ENCODE measurements at places on chromosomes 2 and 18.

- no peak for DNase-seq
Measured at GRCh38 chr2:1821530-1821929, 77.2 kb upstream of the PXDN start.

DNA sequence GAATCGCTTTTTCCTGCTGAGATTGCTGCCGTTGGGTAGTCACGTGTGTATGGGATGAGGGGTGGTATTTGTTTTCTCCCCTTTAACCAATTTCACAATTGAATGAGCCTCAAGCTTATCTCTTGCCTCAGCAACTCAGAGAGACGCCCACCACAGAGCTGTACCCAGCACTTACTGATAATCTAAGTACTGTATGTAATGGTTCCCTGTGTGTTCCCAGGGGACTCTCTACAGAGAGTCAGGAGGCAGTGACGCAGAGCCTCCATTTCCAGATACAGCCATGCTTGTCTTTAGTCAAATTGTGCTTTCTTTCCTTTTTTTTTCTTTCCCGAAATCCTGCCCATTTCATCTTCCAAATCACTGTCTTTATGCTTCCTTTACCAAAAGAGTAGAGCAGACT lies 1102.1 kb upstream of the KLHL29 start:
- no peak for DNase-seq

DNA sequence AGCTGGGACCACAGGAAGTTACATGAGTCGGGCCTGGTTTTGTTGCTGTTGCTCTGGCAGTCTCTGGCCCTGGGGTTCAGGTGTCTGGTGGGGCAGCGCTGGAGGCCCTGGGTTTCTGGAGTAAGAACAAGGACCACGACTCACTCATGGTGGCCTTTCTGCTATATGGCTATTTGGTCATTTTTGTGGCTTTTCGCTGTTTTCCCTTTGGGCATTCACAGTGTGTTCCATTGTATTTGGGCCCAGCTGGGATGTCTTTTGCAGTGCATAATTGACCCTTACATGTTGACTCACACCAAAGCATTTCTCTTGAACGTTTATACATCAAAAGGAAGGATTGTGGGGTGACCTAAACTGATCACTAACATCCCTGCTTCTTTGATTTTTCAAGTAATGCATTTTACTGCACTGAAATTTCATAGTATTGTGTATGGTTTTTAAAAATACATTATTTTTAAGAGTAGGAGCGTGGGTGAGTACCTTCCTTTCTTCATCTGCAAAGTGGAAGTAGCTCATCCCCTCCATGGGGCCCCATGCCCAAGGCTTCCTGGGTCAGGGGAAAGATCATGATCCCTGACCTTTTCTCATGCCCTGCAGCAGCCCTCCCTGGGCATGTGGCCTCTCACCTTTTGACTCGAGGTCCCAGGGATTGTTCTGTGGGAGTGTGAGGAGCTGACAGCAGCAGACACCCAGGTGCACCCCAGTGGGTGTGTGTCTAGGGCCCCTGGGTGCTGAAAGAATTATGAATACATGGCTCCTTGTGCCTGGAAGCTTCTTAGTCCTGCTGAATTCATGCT lies 225.5 kb downstream of the AGAP1 start:
- no peak for DNase-seq

DNA sequence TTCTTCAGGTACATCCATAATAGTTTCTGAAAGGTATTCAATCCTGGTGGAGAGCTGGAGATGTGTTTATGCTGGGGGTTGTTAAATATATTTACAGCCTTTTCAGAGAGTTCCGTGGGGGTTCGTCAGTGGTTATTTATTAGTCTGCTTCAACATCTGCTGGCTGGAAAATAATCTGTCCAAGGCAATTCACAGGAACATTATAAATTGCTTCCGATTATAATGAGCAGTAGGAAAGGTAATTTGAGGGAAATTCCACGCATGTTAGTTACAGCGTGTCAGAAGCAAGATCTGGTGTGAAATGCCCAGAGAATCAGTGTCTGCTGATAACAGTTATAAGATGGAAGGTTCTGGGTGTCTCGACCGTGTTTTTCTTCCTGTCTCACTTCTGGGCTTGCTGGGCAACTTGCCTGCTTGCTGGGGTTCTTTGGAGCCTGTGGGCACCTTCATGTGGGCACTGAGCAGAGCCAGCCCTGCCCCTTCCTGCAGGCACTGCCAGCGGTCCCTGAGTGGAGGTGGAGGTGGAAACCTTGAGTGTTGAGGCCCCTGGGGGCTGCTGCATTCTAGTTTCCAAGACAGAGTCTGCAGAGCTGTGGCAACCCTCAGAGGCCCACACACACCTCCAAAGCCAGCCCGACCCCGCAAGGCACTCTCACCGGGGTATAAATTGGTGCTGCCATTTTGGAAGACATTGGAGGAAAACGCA lies 185.7 kb downstream of the FAM210A start:
- no peak for DNase-seq

GRCh38 chr2:71511776-71512175 lies 58.4 kb downstream of the DYSF start:
- no peak for DNase-seq

GRCh38 chr18:58559427-58560186 lies 69.3 kb downstream of the ALPK2 start:
- DNase-seq = no peak

- DNase-seq = no peak
Measured at GRCh38 chr2:120319686-120320317, 26.1 kb upstream of the INHBB start.

- no peak for DNase-seq
Measured at GRCh38 chr2:64731746-64732145, 78.0 kb upstream of the SERTAD2 start.

DNA sequence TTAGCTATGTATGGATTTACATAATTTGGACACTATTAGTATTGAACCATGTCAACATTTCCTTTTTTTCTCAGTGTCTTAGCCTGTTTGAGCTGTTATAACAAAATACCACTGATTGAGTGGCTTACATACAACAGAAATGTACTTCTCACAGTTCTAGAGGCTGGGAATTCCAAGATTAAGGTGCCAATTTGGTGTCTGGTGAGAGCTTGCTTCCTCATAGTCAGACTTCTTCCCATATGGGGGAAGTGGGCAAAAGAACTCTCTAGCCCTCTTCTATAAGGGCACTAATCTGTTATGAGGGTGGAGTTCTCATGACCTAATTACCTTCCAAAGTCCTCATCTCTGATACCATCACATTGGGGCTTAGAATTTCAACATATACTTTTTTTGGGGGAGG lies 12.6 kb downstream of the ZNF804A start:
- no peak for DNase-seq

GRCh38 chr18:39724652-39725051 lies 2159.1 kb upstream of the CELF4 start:
- DNase-seq = no peak

GRCh38 chr18:54284535-54284934 lies 15.2 kb downstream of the POLI start:
- no peak for DNase-seq

DNA sequence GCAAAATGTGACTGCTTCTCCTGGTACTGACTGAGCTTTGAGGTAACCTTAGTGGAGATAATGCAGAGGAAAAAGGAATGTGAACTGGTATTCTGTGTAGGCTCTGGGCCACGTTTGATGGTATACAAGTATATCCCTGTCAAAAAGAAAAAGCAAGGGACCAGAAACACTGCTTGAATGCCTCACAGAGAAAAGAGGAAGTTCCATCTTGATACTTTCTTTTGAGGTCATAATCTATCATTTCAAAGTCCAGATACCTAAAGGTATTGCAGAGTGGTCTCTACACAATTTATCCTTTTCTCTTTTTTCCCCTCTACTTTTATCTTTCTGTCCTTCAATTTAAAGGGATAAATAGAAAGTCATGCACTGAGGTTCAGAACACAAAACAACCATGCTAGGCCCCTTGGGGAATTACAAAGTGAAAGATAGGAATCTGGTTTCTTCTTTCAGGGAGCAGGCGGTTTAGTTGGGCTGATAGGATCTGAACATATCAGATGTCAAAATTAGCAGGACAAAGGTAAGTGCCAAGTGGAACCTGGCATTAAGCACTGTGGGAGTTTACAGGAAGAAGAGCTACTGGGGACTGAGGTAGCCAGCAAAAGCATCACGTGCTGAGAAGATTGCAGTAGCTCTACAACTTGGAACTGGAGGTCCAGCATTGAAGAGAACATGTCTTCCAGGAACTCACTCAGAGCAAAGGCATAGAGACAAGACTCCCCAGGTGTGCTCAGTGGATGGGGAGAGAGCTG lies 121.2 kb downstream of the LYPD6 start:
- no peak for DNase-seq

- DNase-seq = no peak
Measured at GRCh38 chr18:41466436-41467160, 488.4 kb upstream of the PIK3C3 start.

DNA sequence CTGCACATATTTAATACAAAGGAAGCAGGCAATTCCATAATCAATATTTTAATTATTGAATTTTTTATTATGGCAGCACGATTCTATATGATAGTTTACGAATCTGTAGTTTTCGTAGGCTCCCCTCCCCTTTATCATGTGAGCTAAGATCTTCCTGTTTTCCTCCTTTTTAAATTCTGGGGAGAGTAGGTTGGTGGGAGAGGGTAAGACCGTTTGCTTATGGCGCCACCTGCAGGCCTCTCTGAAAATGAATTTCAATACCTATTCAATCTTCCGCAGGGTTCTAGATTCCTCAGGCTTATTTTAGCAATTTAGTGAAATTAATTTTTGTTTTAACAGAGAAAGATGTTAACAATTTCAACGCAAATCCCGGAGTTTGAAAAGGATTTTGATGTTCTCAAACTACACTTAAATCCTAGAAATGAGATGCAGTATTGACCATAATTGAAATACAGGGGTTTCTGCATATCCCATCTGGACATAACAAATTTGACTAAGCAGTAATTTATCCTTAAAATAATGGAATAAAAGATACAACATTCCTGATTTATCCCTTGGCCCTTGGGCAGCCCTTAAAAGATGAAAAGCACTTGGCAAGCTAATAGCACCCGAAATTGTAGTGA lies 12.8 kb upstream of the GBX2 start:
- DNase-seq = no peak

DNA sequence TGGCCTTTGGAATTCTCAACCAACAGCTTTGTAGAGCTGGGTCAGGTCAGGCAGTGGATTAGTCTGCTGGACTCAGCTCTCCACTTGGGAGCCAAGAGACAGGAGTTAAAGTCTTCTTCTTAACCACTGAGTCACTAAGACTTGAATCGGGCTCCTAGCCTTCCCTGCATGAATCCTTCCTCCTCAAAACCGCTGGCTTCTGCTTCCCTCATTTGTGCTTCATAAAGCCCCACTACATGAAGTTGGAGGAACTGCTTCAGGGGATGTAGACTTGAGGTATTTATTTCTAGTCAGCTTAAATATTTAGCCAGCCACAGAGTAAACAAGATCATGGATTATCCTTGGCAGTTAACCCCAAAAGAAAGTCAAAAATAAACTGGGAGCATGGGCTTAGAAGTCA lies 536.3 kb upstream of the TNP1 start:
- no peak for DNase-seq

DNA sequence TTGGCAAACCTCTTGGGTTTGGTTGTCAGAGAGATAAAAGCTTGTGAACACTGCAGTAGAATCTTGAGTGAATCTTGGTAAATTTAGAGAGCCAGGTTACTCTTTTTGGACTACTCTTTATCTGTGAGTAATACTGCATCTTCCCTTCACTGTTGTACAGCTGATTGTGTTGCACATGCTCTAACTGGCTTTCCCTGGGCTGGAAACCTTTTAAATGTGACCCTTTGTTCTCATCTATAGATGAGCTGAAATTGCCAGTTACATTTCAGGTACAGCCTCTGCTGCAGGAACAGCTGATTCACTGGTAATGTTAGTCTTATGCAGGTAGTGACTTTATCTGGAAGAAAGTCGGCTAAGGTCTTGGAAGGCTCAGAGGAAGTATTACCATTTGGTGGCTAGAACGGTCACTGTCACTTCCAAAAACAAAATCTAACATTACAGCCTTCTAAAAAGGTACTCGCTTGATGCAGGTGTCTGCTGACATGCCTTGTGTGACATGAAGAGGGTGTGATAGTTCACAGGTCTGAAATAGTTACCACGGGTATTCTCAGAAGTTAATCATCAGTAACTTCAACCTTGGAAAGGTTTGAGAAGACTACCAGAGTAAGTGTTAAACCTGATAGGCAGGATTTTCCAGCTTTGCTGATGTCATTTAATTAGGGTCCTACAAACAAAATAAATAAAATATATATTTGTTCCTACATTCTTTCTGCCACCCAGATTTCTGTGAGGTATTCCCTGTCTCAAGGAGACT lies 851.1 kb downstream of the SLC4A3 start:
- DNase-seq = no peak

DNA sequence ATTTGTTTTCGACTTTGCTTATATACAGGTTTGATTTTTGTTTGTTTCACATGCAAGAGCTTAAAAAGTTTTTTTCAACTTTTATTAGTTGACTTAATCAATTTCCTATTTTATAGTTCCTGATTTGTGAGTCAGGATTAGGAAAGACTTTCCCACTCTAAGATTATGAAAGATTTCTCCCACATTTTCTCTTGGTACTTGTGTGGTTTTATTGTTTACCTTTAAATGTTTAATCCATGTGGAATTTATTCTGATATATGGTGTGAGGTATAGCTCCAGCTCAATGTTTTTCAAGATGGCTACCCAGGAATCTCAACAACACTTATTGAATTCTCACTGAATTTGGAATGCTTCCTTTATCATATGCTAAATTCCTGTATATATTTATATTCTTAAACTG lies 117.8 kb upstream of the LGALSL start:
- no peak for DNase-seq

GRCh38 chr2:219440388-219441256 lies 6.0 kb downstream of the SPEG start:
- DNase-seq = no peak

DNA sequence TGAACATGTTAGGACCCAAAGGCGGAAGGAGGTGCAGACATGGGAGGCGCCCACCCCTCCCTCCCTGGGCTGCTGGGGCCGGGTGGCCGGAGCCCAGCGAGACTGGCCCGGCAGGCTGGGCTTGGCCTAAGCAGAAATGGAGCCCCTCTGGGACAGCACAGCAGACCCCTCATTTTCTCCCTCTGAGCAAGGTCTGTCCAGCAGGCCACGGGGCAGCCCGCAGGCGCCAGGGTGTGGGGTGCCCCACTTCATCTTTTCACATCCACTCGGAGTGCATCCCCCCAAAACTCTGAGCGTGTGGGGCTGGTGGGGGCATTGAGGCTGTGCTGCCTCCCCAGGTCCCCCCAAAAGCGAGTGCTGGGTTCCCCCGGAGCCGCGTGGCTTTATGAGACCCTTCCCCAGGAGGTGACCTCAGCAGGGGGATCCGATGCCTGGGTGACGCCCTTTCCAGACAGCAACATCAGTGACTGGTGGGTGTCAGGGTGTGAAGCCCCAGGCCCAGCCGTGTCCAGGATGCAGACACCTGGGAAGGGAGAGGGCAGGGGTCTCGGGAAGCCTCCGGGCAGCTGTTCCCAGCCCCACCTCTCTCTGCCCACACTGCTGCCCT lies 36.7 kb upstream of the GPC1 start:
- no peak for DNase-seq

DNA sequence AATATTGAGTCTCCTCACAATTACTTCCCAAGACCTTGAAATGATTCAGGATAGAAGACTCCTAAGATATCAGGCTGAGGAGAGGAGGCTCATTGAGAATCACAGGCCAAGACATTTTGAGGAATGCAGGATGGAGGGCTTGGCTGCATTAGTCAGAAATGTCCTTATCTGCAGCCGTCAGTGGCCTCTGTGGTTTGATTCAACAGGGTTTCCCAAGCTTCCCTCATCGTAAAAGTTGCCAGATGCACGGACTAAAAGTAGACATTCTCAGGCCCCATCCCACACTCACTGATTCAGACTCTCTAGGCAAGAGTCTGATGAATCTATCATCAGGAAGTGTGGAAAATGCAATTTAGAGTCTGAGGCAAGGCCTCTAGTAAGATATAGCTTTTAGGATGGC lies 34.0 kb upstream of the TMEM178A start:
- no peak for DNase-seq

All from GM19239 (cell line).